Stimulated activated CD4-positive, alpha-beta T cell treated with anti-CD3 and anti-CD28 coated beads, TNF-alpha, amount 100 ng/mL, for 1 hour (primary cell): ENCODE measurements at places on chromosomes 16 and 17.

- peak; percentile 11 for DNase-seq
These were observed 14.7 kb downstream of the KCTD19 start for GRCh38 chr16:67311607-67312488.

GRCh38 chr16:23369416-23369815 is 67.3 kb downstream of the SCNN1B start:
- DNase-seq, result no peak

DNA sequence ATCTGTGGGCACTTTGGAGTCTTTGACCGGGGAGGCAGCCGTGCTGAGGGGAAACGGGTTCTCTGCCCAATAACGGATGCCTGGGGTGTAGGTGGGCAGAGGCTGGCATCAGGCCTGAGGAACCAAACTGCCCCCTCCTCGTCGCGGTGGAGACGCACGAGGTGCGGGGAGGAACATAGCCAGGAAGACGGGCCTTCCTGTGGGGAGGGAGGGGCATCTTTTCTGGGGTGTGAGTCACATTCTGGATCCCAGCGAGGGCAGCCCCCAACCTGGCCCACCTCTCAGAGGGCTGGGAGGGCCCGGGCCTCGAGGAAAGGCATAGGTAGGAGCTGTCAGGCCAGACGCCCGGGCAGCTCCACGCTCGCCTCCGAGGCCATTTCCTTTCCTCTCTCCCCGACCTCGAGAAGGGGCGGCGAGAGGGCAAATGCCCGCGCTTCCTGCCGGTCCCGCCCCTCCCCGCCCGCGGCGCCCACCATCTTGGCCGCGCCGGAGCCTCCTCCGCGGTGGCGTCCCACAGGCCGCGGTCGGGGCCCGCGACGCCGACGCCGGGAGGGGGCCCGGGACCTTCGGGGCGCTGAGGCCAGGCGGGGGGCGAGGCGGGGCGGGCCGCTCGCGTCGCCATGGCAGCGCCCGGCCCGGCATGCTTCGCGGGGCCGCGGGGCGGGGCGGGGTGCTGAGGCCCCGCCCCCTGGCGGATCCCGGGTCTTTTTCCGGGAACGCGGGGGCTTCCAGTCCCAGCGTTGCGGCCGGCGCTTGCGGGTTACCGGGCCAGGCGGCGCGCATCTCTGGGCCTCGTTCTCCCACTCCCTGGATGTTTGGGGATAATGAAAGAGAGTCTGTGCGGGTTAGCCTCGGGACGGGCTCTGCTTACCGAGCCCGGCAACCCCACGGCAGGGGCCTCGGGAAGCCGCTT is 13.2 kb downstream of the RAI1 start:
- peak; percentile 25 for DNase-seq

GRCh38 chr17:80119271-80119791 is 17.9 kb downstream of the GAA start:
- no peak for DNase-seq

GRCh38 chr16:30474074-30474452 is 1.5 kb downstream of the ITGAL start:
- no peak for DNase-seq

GRCh38 chr17:9239793-9240658 is 218.7 kb downstream of the NTN1 start:
- DNase-seq, result peak; percentile 40

DNA sequence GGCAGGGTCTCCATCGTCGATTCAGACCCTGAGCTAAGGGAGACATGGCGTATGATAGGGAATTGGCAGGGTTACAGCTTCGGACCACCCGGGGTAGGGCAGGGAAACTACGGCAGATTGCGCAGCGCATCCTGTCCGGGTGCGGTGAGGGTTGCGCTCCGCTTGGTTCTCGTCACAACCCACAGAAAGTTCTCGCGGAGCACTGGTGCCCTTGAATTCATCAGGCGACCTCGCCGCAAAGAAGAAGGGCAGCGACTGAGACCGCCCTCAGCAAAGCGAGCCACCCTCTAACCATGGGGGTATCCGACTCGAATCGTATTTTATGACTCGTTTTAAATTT is 1.2 kb downstream of the HS3ST3B1 start:
- DNase-seq, result no peak

GRCh38 chr17:36943250-36944191 is 5.2 kb upstream of the AATF start:
- no peak for DNase-seq

- DNase-seq, result no peak
These were observed 93.2 kb downstream of the LITAF start for GRCh38 chr16:11493531-11493929.

DNA sequence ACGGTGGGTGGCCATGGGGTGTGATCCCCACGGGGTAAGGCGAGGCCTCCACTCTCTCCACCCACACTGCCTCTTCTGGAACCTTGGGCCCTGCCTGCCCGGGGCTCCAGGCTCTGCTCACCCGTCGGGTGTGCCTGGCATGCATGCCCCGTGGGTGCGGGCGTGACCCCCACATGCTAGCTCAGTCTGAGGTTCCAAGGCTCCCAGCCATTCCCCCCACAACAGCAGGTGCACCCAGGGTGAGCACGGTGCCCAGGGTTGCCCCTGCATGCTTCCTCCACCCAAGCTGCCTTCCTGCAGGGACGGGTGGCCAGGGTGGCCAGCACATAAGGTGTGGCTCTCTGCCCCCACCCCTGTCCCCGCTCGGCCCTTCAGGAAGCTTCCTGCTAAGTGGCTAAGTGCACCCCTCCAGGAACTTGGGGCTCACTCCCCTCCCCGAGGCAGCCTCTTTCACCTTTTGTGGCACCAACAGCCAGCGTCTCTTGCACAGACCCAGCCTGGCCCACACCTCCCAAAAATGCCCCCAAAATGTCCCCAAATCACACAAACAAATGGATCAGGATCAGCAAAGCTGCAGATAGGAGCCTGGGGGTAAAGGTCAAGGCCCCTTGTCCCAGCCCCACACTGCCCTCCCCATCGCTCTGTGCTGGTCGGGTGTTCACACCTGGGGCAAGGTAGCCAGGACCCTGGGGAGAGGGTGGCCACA is 21.4 kb upstream of the PVALEF start:
- no peak for DNase-seq

DNA sequence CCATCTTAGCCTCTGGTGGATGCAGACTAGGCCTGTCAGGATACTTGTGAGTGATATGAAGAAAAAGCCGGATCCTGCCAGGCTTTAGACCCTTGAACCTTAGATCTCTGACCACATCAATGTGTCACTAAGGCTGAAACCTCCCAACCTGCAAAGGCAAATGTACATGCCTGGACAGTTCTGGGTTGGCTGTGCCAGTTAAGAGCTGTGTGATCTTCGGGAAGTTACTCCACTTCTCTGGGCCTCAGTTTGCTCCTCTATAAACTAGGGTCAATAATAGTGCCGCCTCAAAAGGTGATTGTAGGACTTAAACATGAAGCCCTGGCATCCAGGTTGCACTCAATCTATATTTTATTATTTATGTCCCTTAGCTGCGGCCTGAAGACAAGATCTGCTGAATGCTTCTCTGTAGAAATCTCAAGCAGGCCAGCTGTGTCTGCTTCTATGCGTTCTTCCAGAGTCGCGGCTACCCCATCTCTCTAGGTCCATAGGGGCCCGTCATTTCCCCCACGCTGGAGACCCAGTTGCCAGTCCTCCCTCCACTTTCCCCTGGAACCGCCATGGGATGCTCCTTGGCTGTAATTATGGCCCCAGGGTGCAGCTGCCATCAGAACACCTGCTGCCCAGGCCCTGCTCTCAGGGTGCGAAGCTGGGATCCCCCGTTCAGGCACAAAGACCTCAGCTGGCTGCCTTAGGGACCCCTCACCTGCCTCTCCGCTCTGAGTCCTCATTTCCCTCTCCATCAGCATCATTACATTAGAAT is 50.2 kb downstream of the AKAP1 start:
- no peak for DNase-seq

DNA sequence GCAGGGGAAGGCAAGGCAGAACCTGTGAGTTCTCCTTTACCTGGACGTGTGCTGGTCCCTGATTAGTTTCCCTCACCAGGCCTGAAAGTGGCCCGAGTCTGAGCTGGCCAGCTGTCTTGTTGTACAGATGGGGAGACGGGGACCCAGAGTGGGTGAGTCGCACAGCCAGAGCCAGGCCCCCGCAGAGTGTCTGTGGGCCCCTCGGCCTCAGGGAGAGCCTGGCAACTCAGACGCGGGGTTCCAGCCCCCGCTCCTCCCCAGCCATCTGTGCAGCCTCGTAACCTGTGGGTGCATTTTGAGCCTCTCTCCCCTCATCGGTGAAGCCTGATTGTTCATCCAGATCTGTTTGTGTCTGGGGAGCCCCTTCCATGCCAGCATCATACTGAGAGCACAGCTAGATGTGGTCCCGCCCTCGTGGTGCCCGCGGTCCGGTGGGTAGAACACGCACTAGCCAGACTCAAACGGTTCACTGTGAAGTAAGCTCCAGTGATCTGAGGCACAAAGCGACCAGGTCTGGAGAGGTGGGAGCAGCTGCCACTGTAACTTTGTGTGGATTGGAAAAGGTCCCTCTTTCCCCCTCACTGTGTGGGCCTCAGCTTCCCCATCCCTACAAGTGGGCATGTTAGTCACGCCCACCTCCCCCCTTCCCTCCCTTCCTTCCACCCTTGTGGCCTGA is 6.0 kb upstream of the NDRG4 start:
- DNase-seq, result no peak

GRCh38 chr16:5762362-5762761 is 664.8 kb upstream of the EEF2KMT start:
- DNase-seq, result no peak

DNA sequence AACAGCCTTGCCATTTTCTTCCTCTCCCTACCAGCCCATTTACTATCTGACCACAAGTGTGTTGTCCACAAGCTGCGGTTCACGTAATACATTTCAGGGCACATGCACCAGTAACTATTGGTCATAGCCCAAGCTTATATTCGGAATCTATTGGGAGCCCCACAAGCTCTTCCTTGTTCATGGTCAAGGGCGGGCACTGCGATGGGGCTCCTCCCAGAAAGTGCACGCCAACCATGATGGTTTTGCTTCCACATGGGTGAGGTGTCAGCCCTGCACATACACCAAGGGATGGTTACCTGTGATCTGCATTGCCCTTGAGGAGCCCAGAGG is 12.1 kb downstream of the THRA start:
- DNase-seq, result no peak

- peak; percentile 53 for DNase-seq
These were observed 23.4 kb downstream of the AXIN2 start for GRCh38 chr17:65537845-65538674.

- no peak for DNase-seq
These were observed 4.0 kb upstream of the ZC3H18 start for GRCh38 chr16:88566158-88566557.

DNA sequence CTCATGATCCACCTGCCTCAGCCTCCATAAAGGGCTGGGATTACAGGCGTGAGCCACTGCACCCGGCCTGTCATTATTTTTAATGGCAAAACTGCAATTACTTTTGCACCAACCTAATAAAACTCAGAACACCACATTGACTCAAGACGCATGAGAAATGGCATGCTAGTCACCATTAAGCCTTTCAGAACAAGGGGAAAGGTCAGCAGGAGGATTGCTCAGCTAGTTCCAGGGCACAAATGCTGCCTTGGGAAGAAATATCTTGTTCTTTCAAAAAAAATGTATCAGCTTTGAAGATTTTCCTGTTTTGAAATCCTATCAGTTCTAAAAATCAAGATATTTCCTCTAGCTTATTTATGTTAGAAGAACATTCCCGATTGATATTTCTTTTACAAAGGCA is 32.4 kb upstream of the CDYL2 start:
- DNase-seq, result no peak

DNA sequence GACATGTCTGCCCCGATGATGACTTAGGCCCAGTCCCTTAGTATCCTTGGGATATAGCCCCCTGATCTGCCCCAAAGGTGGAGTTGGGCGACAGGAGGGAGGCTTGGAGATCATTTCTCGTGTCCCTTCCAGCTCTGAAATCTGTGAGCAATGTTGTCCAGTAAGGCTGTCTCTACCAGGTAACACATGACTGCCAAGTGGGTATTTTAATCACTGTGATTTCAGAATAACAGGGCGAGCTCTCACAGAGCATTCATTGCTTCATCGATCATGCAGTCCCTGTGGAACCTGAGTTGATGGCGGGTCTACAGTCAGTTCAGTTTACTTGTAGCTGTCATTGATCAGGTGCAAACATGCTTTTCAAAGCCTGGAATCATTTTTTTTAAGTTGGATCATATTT is 39.2 kb downstream of the KSR1 start:
- DNase-seq, result no peak

DNA sequence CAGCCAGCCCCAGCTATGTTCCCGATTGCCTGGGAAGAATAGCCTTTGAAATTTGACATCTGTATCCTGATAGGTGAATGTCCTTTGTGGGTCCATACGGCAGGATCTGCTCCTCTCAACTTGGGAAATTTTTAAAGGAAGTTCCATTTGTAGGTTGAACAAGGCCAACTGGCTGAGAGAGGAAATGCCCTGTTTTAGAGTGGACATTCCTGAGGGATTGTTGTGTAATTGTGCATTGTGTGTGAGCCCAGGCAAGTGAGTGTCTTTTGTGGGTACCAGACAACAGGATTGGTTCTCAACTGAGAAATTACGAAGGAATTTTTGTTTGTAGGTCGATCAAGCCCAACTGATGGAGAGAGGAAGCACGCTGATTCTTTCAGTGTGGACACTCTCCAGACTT is 2.6 kb upstream of the CPHXL2 start:
- DNase-seq, result no peak

DNA sequence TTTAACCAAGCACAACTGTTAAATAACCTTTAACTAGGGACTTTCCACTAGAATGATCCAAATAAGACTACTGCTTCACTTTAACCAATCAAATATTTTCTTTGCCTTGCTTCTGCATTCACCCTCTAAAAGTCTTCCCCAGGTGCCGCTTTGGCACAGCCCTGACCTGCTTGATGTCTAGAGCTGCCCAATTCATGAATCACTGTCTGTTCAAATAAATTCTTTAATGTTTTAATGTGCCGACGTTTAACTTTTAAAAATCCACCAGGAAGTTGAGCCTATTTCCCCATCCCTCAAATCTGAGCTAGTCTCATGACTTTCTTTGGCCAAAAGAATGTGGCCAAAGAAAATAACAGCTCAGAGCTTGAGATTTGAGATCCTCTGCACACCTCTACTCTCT is 277.8 kb upstream of the SOX9 start:
- no peak for DNase-seq

- DNase-seq, result no peak
These were observed 3.3 kb downstream of the DOK4 start for GRCh38 chr16:57482845-57483545.

GRCh38 chr17:80872501-80873306 is 118.9 kb upstream of the CHMP6 start:
- no peak for DNase-seq

- no peak for DNase-seq
These were observed 30.8 kb downstream of the FANCA start for GRCh38 chr16:89785523-89786155.

GRCh38 chr17:2421315-2422147 is 20.7 kb upstream of the MNT start:
- no peak for DNase-seq

GRCh38 chr16:23952128-23952970 is 116.6 kb downstream of the PRKCB start:
- no peak for DNase-seq

GRCh38 chr17:76958974-76959373 is 90.8 kb downstream of the MGAT5B start:
- DNase-seq, result no peak
